ENCODE measurements at places on chromosomes 6 and 20.

DNA sequence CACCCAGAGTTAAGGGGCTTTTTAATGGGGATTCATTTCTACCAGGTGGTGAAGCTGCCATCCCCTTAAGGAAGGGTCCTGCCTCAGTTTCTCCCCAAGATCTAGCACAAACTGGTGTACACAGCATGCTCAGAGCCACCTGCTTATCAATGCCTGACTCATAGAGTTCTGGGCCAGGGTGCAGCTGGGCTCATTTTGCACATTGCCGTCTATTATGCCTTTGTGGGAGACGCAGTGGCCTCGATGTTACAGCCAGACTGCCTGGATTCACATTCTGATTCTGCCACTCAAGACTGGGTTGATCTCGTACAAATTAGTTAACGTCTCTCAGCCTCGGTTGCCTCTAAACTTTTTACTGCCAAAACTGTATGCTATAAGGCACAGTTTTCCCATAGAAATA, 365.7 kb downstream of the ZFAND3 start:
- no peak for DNase-seq

GRCh38 chr20:12243327-12243726, 325.6 kb downstream of the BTBD3 start:
- no peak for DNase-seq

- DNase-seq, result no peak
Measured at GRCh38 chr6:141394565-141395051, 738.1 kb upstream of the GJE1 start.

DNA sequence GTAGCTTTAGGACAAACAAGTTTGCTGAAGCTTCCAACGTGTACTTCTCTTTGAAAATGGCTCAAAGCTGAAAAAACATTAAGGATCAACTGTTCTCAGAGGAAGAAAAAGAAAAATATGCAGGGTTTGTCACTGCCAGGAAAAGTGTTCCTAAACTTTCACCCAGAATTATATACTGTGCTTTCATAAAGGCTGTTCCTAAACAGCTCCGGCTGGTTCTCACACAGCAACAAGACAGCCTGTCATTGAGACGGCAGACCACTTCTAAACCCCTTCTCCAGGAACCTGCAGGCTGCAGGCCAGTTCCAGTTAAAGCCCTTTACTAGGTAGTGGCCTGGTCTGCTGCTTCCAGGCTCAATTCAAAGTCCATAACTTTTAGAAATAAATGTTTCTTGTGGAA, 97.4 kb upstream of the SOX4 start:
- DNase-seq, result no peak

- DNase-seq, result no peak
Measured at GRCh38 chr6:73078908-73079610, 146.2 kb downstream of the KHDC1L start.

GRCh38 chr20:60214901-60215815, 256.9 kb downstream of the CDH26 start:
- no peak for DNase-seq

DNA sequence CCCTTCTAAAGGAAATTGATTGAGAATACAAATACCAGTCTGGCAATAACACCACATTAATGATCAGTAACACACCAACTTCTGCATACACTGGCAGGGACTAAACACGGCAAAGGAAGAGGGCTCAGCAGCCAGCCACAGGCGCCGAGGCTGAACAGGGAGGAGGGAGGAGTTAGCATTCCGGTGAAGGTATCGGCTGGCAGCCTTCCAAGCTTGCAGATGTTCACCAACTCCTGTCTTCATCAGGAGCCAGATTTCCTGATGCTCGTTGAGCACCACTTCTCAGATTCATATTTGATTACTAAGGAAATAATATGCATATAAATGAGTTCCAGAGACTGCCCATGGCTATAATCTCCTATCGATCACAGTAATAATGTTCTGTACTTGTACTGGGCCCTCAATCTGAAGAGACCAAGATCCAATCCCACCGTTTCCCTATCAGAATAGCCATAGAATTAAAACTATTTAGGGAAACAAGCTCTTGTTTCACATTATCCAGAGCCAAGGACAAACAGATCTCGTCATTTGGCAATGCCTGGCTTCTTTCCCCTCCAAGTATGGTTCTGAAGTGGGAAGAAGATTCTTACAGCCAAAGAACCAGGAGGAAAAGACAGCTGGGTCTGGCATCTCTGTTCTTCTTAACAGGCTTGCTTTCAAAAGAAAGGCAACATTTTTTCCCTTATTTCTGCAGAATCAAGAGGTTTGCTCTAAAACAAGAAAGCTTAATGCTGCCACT, 42.2 kb downstream of the GFOD1 start:
- peak; percentile 26 for DNase-seq

DNA sequence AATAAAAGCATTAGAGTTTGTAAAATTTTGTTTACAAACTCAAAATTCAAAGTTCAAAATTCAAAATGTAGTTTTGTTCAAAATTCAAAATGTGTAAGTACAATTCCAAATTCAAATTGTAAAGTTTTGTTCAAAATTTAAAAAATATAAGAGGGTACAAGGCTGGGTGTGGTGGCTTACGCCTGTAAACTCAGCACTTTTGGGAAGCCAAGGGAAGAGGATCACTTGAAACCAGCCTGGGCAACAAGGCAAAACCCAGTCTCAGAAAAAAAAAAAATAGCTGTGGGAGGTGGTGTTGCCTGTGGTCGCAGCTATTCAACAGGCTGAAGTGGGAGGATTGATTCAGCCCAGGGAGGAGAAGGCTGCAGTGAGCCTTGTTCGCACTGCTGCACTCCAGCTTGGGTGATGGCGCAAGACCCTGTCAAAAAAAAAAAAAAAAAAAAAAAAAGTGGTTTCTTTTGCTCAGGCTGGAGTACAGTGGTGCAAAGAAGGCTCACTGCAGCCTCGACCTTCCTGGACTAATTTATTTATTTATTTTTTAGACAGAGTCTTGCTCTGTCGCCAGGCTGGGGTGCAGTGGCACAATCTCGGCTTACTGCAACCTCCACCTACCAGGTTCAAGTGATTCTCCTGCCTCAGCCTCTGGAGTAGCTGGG, 5.4 kb upstream of the ZBTB12 start:
- DNase-seq, result peak; percentile 83

All from fibroblast of the aortic adventitia (primary cell).